ENCODE measurements at places on chromosomes 11 and 22.

GRCh38 chr22:22920910-22921550, 33.4 kb downstream of the IGLL5 start:
- no peak for DNase-seq

DNA sequence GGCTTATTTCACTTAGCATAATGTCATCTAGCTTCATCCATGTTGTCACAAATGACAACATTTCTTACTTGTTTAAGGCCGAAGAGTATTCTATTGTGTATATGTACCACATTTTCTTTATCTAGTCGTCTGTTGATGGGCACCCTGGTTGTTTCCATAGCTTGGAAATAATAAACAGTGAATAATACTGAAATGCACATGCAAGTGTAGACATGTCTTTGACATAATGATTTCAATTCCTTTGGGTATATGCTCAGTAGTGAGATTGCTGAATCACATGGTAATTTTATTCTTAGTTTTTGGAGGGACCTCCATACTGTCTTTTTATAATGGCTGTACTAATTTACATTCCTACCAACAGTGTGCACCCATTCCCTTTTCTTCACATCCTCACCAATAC, 508.0 kb downstream of the NELL1 start:
- DNase-seq: no peak

GRCh38 chr22:46584081-46584921, 35.9 kb upstream of the GRAMD4 start:
- no peak for DNase-seq

DNA sequence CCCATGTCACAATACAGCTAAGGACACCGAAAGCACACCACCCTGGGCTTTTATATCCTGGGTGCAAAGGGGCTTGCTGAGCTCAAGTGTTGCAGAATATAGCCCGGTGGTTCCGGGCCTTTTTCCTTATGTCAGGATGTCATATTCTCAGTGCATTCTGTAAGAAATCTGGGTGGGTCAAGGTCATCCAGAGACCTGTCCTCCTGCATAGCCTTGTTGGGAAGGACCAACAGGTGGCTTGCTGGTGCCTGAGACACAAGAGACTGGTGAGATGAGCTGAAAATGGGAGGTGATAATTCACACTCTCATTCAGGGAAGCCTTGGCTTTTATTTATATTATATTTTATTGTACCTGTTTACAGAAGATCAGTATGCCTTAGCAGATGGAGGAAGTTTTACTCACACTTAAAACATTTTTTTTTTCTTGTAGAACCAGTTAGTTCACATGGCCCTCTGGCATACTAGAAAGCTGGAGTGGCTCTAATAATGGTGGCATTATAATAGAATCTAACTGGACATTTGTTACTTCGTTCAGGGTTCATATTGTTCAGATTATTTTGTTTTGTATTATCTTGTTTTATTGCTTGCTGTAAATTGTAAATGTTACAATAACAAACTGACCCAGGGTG, 14.6 kb upstream of the TMEM123 start:
- no peak for DNase-seq

DNA sequence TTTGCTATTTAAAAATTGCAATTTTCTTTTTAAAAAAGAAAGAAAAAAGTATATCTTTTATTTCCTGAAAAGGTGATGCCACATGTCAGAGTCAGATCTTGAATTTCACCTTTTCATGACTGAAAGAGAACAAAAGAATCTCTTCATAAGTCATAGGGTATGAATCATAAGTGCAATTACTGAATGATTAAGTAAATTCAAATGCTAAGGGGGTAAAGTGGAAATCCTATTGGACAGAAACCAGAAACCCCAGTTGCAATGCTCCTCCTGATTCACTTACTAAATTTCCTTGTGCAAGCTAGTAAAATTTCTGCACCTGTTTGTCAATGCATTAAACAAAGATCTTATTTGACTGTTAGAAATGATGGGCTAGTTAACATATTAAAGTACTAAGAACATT, 8.2 kb upstream of the PRRG4 start:
- no peak for DNase-seq

GRCh38 chr11:66195867-66196266, 72.6 kb upstream of the RAB1B start:
- no peak for DNase-seq

GRCh38 chr11:134470238-134470637, 58.2 kb upstream of the B3GAT1 start:
- DNase-seq: no peak

DNA sequence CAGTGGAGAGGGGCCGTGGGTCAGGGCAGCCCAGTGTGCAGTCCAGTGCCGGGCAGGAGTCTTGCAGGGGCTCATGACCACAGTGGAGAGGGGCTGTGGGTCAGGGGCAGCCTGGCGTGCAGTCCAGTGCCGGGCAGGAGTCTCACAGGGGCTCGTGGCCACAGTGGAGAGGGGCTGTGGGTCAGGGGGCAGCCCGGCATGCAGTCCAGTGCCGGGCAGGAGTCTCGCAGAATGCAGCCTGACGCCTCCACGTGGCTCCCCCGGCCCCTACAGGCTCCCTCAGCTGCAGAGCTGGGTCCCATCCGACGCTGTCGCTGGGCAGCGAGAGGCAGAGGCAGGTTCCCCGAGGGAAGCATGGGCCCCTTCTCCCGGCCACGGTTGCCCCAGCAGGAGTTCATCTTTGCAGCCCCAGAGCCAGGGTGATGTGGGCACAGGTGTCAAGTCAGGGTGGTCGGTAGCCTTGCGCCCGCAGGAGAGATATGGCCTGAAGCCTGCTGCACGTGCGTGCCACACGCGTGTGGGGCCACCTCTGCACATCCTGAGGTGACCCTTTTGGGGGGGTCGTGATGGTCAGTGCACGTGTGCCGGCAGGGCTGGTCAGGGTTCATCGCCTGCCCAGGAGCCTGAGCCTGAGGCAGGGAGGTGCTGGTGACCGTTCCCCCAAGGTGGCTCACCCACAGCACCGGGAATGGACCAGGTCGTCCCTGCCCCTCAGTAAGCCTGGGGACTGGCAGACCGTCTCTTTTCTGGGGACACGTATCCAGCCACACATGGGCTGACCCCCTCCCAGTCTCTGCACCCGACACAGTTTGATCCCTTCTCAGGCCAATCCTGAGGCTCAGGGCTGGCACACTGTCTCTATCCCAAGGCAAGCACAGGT, 2.9 kb downstream of the IFITM5 start:
- DNase-seq: no peak

GRCh38 chr22:47198801-47199251, 436.4 kb downstream of the TBC1D22A start:
- no peak for DNase-seq

DNA sequence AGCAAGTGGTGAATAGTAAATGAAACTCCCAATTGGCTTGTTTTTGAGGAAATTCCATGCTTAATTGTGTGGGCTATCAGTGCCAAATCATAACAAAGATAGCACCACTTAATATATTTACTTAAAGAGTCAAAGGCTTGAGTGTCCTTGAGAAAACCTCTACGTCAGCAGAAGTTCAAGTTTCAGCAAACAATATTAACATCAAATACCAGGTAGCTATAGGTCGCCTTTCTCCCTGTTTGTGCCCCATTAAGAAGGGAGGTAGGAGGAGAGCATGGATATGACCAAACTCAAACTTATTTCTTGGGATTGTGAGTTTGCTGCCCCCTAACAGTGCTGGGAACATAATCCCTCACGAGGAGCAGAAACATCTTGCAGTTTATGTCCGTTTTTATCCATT, 105.6 kb upstream of the SYN3 start:
- no peak for DNase-seq

DNA sequence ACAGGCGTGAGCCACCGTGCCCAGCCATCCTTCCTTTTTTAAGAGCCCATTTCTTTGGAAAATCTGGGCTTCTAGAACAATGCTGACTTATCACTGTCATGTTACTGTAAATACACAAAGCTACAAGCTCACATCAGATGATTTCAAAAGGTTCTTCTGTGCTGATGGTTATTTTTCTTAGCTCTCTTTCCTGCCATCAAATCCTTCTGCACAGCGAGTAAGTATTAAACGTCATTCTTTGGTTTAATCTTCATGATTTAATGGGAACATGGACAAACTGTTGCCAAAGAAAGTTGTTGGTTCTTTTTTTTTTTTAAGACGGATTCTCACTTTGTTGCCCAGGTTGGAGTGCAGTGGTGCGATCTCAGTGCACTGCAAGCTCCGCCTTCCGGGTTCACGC, 43.3 kb upstream of the NUP50 start:
- no peak for DNase-seq

- no peak for DNase-seq
Measured at GRCh38 chr11:15038963-15039362, 34.4 kb upstream of the CALCB start.

DNA sequence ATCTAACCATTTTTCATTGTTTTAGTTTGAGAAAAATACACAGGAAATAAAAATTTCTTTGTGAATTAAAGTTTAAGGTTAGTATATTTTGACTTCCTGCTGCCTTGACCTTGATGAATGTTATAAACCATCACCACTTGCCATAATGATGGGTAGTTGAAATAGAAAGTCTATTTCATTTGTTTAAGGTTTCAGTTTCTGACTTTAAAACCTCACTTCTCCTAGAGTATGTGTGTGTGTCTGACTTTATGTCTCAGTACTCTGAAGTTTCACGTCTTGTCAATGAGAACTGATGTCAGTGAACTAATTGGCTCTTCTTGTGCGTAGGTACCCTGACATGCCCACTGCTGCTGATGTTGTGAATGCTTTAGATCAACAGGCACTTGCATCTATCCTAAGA, 188.2 kb downstream of the METTL15 start:
- DNase-seq: no peak

- DNase-seq: no peak
Measured at GRCh38 chr11:22049276-22049675, 143.6 kb upstream of the ANO5 start.

GRCh38 chr22:24894220-24894975, 52.1 kb downstream of the LHFPL7 start:
- no peak for DNase-seq

- DNase-seq: no peak
Measured at GRCh38 chr11:105111145-105111944, 28.2 kb downstream of the CARD18 start.

DNA sequence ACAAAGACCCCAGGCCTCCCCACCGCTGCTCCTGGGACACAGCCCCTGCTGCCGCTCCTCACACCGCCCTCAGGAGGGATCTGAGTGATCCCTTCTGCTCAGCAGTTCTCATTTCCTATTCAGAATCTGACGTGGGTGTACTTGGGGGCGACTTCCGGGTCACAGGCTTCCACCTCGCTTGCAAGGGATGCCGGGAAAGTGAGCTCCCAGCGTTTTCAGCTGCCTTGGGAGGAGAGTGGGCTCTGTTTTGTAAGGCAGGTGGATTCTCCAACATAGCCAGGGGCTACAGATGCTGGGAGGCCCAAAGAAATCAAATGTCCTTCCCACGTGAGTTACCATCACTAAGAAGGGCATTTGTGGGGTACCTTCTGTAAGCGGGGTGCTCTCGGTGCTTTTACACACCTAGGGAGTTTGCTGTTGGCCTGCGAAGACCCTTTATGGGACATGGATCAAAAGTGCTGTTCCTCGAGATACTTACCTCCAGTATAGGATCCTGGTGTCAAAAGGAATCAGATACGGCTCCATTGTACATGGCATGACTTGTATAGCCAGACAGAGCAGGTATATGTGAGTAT, 9.7 kb upstream of the LRRC10B start:
- no peak for DNase-seq

- DNase-seq: no peak
Measured at GRCh38 chr11:86722006-86722405, 49.6 kb upstream of the ME3 start.

- no peak for DNase-seq
Measured at GRCh38 chr11:109140857-109141515, 281.0 kb upstream of the C11orf87 start.

DNA sequence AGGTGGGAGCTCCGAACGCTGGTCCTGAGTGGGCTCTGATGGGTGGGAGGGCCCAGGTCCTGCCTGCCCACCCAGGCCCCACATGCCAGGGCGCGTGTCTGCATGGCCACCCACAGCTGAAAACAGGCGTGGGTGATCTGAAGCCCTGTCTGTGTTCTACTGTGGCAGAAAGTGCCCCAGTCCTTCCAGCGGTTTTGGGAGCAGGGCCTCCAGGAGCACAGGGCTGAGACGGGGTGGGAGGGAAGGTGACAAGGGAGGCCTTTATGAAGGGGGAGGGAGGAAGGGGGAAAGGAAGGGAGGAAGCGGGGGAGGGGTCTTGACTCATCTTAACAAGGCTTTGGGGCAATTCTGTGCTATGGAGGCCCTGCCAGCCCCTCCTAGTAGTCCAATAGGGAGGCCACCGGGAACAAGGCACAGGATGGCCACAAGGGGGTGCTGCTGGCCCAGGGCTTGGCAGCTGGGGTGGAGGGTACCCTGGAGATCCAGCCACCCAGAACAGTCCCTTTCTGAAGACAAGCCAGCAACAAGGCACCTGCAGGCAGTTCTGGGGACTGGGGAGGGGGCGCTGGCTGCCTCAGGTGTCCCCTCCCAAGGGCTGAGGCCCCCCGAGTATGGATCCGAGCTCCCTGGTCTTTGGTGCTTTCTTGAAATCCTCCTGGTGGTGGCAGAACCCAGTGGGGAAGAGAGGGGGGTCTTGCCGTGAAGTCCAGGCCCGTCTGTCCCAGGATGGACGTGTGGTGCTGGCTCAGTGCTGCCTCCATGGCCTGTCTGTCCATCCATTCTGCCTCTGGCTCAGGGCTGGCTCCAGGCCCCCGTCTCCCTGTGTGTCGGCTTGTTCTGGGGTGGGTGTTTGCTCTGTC, 6.3 kb upstream of the FADS3 start:
- DNase-seq: peak; percentile 76

DNA sequence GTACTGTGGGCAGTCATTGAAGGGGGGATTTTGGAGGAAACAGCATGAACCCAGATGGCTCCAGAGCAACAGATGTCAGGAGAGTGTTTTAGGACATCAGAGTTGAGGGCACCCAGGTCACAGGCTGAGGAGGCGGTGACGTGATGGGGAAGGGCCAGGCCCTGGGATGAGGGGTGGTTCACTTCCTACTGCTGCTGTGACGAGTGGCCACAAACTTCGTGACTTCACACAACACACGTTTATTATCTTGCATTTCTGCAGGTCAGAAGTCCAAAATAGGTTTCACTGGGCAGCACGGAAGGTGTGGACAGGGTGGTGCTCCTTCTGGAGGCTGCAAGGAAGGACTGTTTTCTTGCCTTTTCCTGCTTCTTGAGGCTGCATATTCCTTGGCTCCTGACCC, 77.7 kb upstream of the RAB1B start:
- DNase-seq: no peak

DNA sequence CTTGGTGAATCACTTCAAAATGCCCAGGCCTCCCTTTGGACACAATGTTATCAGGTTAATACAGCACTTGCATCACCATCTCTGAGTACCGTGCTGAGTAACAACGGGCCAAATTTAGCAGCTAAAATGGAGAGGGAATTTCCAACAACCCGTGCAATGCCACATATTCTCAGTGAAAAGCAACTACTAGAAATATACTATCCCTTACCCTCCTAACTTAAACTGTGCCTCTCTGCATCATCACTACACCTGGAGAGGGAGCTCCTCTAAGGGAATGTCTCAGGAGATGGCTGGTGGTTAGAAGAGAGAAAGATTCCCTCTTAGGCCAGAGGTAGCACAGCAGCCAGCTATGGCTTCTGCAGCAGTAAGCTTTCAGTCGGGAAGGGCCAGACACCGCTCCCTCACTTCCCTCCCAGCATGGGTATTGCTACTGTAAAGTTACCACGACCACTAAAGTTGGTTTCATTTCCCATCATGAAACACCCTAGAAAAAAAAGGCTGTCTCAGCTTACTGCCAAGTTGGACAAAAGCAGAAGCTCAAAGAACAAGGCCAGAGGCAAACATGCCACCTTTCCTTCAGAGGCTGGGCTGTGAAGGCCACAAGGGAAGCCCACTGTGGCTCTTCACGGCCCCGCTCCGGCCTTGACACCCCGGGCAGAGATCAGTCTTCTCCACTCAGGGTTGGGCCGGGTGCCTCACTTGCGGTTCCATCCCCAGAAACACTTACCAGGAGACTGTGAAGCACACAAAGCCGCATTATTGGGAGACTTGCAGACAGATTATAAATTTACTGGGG, 3.9 kb downstream of the MAML2 start:
- no peak for DNase-seq
